HS-27A (cell line): ENCODE measurements at places on chromosomes 5 and 9.

DNA sequence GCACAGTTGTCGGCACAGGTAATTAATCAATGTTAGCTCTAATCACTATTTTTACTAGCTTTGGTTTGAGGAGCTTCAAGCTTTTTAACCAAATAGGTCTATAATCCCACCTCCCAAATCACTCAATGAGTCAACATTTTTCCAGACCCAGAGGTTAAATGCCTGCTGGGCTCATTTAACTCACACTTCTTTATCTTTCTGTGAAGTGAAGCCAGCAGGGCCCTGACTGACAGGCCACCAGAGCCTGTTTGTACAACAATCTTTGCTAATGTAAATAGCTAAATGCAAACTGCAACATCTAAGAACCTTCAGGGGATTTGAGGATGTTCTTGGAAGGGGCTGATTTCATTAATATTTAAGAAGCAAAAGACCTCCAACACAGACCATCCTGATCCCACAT, 98.4 kb upstream of the NREP start:
- no peak for DNase-seq

- no peak for DNase-seq
These were observed 35.1 kb downstream of the FGF18 start for GRCh38 chr5:171454549-171454948.

- no peak for DNase-seq
These were observed 503.6 kb downstream of the SEMA5A start for GRCh38 chr5:9042241-9042640.

- no peak for DNase-seq
These were observed 1.3 kb downstream of the SH3GL2 start for GRCh38 chr9:17580119-17580518.

DNA sequence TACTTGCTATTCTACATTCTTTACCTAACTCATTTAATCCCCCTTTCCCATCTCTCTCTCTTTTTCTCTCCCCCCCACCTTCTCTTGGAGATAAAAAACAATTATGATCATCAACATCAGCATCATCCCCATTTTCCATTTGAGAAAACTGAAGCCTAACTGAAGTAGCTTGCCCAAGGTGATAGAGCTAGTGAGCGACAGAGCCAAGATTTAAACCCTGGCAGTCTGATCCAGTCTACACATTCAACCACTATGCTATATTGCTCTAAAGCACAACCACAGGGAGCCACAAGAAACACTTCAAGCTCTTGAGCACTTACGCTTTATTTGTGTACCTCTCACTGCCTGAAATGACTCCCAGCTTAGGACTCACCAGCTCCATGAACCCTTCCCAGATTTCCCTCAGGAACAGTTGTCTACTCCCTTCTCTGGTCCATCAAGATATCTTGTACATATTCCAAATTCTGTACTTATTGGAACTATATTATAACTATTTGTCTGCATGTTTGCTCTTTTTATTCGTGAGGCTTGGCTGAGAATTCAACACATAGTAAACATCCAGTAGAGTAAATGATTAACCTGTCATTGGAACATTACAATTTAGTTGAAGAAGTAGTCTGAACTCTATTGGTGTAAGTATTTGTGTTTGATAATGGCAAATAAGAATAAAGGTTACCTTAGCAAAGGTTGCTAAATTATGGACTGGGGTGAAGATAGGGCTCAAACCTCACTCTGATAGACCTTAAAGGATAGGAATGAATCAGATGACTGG, 164.8 kb downstream of the EFNA5 start:
- DNase-seq, result no peak

DNA sequence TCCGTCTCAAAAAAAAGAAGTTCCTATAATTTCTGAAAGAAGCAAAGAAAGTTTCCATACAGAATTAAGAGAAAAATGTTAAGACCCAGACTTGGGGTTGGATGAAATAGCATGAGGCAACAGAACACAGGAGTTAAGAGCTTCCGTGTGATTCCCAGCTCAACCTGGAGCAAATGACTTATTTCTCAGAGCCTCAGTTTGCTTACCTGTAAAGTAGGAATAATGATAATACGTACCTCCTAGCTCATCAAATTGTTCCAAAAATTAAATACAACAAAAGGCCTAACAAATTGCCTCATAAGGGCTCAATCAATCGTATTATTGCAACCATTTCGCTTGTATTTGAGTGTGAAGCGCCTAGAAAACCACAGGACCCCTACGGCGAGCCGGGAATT, 600 bp upstream of the GPR107 start:
- DNase-seq, result no peak

- no peak for DNase-seq
These were observed 82.1 kb downstream of the DPYSL3 start for GRCh38 chr5:147427521-147428401.

GRCh38 chr5:123528065-123528464, 16.1 kb downstream of the CSNK1G3 start:
- no peak for DNase-seq
